ENCODE measurements at places on chromosomes 4 and X. TPM values are rescaled to one million over a fixed set of nuclear protein-coding genes. Genes with fewer than 3 reads are reported as not detected.

Gene FGG
- polyA plus RNA-seq = not detected

Gene MSX1
- 0.86 TPM for polyA plus RNA-seq

Gene GPRASP1
- polyA plus RNA-seq = 45.9 TPM

Gene PPBP
- polyA plus RNA-seq = not detected

All from Purkinje cell (primary cell).